Astrocyte (in vitro differentiated cells and primary cell): ENCODE measurements at places on chromosomes 12 and 14.

DNA sequence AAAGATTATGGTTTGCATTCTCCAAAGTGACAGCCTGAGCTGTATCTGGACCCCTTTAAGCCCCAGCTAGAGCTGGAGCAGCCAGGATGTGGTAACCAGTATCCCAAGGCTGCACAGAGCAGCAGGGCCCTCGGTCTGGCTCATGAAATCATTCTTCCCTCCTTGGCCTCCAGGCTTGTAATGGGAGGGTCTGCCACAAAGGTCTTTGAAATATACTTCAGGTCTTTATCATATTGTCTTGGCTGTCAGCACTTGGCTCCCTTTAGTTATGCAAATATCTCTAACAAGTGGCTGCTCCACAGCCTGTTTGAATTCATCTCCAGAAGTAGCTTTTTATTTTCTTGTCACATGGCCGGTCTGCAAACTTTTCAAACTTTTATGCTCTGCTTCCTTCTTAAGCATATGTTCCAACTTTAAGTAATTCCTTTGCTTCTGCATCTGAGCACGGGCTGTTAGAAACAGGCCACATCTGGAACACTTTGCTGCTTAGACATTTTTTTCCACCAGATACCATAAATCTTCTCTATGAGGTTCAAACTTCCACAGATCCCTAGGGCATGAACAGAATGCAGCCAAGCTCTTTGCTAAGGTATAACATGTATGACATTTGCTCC, 663.4 kb upstream of the MIS18BP1 start:
- DNase-seq = no peak

- no peak for DNase-seq
Measured at GRCh38 chr14:106501898-106502297, 975.5 kb downstream of the TMEM121 start.

DNA sequence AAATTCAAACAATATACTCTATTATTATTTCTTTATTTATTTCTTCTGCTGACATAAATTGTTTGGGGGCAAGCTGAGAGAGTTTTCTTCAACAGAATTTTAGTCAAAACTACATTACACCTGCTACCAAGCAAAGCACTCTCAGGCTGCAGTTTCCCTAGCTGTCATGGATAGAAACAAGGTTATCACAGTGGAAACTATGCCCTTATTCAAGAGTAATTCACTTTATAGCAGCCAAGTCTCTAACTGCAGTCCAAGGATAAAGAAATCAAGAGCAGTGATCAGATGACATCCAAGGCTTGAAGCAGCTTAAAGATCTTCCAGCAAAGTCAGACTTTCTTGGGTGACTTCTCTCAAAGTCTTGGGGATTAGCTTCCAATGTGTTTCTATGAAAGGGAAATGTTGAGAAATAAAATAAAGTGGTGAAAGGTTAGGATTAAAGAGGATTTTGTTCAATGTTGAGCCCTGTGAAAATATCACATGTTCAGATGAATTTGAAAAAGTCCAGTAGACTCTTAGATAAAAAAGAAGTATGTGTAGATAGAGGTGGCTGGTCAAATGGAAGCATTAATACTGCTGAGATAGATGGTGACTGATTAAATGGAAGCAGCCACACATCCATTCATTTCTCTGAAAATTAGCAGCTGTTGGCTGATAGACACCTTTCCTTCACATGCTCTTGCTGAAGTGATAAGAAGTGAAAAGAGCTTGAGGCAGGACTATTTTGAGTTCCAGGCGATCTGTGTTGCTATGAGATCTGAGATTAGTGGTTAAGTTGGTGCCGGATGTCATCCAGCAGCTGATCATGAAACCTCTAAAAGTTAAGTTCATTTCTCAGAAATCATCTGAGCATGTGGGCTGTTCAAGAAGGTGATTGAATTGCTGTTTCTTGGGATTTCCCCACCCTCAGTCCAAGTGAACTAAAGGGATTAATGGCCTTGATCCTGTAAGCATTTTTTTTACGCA, 257.8 kb upstream of the BTG1 start:
- no peak for DNase-seq

GRCh38 chr12:93946542-93947150, 201.7 kb upstream of the PLXNC1 start:
- DNase-seq = peak; percentile 60

DNA sequence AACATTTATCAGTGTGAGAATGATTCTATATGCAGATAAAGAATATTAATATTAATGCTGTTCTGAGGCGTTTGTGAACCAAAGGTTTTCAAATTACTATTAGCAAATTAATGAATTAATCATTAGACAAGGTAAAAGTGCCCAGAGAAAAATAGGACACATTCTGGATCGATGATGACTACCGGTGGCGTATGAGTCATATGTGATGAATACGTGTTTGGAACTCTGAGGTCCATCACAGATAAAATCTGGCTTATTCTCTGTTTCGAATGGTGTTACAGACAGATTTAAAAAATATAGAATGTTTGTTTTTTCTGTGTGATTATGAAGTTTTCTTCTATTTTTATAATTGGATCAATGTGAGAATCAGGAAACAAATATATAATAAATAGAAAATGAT, 79.2 kb upstream of the RTL1 start:
- peak; percentile 47 for DNase-seq

- DNase-seq = no peak
Measured at GRCh38 chr14:104085889-104086201, 345 bp downstream of the ASPG start.

GRCh38 chr12:123898673-123899072, 74.0 kb downstream of the CCDC92 start:
- DNase-seq = no peak

- DNase-seq = no peak
Measured at GRCh38 chr14:96580566-96580965, 78.4 kb downstream of the PAPOLA start.

DNA sequence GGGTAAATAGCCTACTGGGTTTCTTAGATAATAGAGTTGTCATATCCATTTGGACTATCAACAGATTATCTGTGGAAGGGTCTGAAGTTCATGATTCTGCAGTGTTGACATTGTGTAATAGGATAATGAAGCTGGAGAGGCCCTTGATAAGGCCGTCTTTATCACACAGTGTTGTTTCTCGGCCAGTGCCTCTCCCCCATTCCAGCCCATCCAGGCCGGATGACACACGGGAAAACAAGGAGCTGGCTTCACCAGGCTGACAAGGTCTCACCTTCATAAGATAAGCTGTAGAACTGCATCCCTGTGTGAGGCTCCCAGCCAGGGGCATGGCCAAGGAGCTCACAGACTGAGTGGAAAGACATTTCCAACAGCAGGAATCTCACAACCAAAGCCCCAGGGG, 8.7 kb upstream of the EML1 start:
- no peak for DNase-seq

DNA sequence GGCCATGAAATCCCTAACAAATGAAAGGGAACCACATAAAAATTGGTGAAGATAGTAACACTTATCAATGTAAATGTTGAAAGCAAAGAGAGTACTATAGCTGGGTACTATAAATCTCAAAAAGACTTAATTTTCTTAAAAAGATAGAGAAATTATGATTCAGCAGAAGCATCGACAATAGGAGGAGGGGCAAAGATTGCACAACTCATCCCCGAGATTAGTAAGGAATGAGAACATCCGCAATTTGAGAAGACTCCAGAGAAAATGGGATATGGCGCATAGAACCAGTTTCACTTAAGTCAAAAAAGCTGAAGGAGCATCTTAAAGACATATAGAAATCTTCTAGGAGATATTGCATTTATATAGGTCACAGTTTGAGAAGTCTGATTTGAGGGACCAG, 220.2 kb upstream of the SLC16A7 start:
- DNase-seq = no peak

GRCh38 chr14:102248121-102248520, 56.8 kb downstream of the MOK start:
- DNase-seq = no peak

GRCh38 chr12:121990114-121990647, 31.5 kb upstream of the BCL7A start:
- DNase-seq = no peak

DNA sequence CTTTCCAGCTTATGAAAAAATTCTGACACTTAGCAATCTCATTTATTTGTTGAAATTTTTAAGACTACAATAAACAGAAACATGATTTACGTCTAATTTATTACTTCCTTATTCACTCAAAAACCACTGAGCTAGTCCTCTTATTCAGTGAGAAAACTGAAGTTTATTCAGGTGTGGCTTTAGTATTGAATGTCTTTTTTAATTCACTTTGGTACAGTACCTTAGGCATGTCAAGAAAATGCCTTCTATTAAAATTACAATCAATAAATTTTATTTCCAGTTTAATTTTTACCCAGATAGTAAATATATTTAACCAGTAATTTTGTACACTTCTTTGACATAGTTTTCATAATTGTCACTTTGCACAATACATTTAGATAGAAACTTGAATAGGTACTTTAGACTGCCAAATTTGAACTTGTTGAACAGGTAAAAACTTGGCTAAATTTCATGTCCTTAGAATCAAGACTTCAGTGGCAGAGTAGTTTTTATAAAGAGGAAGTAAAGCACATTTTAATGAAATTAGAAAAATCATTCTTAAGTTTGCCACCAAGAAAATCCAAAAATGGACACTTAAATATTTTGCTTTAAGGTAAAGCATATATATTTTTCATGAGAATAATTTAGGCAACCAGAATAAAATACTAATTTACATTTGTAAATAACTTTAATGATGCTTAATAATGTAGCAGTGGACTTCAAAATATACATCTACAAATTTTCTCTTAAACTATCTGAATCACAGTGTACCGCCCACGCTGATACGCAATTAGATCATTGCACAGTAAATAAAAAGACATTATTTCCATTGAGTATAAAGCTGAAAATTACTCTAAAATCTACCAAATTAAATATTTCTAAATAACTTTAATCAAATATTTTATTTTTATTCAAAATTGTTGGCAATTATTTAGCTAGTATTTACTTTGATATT, 159.1 kb downstream of the RASSF9 start:
- no peak for DNase-seq

DNA sequence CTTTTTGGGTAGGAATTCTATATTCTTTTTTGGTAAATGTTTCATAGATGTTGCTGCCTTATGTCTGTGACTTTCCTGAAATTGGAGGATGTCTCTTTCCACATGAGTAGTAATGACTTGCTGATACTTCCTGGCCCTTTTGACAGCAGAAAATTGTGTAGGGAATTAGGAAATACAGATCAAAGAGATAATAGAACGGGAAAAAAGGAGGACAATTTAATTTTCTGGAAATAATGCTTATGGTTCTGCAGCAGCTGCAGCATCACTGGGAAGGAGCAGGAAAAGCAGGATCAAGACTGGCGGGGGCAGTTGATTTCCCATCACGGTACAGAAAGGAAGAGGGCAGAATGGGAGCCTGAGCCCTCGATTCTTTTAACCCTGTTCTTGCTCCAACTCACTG, 68.8 kb upstream of the PZP start:
- no peak for DNase-seq

GRCh38 chr14:29643433-29644211, 284.0 kb downstream of the PRKD1 start:
- peak; percentile 56 for DNase-seq

DNA sequence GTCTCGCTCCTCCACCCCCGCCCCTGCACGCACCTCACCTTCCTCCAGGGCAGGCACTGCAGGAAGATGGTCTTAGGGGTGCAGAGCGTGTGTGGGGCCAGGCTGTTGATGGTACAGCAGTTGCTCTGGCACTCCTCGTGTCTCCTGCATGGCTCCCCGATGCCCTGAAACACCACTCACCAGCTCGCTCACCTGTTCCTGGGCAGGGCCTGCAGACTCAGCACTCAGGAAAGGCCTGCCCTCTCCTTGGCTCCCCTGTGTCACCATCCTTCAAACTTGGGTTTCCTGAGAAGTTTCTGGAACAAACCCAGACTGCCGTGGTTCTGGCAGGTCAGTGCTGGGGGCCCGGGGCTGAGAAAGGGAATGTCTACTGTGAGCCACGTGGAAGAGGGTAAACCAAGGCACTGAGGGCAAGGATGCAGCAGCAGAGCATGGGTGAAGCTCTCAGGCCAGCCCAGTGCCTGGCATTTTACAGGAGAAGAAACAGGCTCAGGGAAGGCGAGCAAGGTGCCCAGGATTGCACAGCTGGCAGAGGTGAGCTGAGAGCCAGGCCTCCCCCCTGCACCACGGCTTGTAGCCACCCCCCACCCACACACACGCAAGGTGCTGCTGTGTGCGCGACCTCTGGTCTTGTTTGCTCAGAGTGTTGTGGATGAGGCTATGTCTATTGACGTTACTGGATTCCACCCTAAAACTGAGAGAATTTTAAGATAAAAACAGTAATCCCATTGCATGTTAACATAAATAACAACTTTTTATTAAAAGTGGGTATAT, 5.5 kb downstream of the LRCOL1 start:
- DNase-seq = no peak

DNA sequence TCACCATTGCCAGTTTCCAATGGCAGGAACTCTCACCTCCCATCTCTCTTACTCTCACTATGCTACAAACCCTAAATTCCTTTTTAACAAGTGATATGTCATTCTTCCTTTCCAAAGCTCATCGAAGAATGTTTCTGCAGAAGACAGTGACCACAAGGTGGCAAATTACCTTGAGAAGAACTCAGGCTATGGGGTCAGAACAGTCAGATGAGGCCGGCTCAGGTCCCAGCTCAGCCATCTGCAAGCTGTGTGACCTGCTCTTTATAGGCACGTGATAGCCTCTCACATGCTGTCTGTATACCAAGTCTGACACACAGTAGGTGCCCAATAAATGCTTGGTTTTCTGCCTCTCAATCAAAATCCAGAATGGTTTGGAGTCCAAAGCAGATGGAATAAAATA, 80.7 kb downstream of the FOXN3 start:
- DNase-seq = no peak

- no peak for DNase-seq
Measured at GRCh38 chr12:54390668-54391551, 6.4 kb upstream of the ZNF385A start.

- DNase-seq = no peak
Measured at GRCh38 chr12:104524034-104524832, 67.5 kb downstream of the CHST11 start.

DNA sequence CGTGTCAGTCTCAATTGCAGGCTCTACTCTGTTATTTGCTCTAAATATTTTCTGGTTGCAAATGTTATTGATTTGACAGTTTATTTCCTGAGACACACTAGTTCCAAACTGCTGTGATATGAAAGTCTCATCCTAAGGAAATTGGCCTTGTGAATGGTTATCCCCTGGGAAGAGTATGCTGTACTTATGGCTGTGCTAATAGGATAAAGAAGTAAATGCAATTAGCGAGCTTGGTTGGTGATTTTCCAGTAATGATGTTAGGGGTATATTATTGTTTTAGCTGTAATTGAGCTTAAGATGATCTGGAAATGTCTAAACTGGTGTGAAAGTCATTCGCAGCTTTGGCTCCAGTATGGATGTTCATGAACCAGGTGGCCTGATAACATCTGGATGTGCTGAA, 197.9 kb downstream of the SUDS3 start:
- DNase-seq = no peak

- DNase-seq = no peak
Measured at GRCh38 chr12:13046964-13047363, 2.8 kb downstream of the FAM234B start.

- peak; percentile 58 for DNase-seq
Measured at GRCh38 chr12:77324763-77325468, 259.5 kb upstream of the E2F7 start.

- peak; percentile 43 for DNase-seq
Measured at GRCh38 chr12:7832059-7832696, 40.5 kb downstream of the SLC2A14 start.
